ENCODE measurements at places on chromosomes 5 and 9.

DNA sequence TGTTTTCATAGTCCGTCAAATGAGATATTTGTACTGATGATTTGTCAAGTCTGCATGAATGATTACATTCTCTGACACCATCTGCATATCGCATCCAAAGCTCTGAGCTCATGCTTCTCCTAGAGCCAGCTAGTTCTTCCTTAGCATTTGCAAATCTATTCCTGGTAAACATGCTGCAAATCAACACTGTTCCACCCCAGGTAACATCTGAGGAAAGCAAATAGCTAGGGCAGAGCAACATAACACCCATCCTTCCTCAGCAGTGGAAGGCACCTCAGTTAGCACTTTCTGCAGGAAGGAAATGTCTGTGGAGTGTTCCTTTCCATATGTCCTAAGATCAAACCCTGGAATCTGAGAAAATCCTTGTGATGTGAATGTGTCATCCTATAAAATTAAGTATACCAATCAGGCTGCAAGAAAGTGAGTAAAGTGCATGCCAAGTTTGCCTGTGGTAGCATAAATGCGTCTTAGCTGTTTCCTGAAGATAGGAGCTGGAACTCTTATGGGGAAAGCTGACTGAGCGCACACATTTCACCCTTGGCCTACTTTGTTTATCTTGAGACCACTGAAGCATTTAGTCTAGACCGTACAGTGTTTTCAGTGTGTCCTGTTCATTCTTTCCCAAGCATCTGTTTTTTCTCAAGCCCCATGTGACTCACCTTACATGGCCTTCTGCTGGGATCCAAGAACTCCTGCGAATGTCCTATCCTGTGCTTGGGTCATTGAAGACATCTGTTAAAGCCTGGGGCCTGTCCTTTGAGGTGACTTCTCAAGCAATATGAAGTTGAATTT is 50.9 kb upstream of the STARD4 start:
- DNase-seq: no peak

GRCh38 chr9:33164138-33164809 is 2.9 kb downstream of the B4GALT1 start:
- peak; percentile 76 for DNase-seq

DNA sequence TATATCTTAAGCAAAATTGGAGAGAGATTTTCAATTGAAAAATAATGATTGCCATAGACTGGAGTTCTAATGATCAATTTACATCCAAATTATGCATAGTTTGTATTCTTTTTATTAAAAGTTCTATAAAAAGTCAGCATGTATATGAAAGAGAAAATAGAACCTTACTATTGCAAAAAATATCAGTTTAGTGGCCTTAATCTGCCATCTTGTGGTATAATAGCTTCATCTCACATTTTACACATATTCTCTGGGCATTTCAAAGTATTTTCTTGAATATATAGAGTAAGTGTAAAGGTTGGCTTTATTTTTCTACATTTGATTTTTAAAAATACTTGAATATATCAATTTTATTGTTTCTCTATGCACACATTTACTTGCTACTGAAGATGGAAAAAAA is 1858.6 kb upstream of the CDH9 start:
- DNase-seq: no peak

DNA sequence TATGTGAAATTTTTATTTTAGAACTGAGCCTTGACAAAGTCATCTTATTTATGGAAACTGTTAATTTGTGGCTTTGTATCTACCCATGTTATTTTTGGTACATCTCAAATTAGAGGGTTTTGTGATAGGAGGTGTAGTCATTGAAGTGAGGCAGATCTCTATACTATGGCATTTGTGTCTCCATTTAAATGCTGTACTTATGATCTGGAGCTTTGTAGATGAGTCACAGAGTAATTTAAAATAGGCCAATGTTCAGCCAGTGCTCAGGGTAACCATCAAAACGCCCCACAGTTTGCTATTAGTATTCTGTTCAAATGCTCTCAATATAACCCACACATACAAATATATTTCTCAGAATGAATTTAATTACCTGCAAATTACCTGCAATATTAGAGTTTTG is 351.5 kb upstream of the KLF9 start:
- DNase-seq: no peak

DNA sequence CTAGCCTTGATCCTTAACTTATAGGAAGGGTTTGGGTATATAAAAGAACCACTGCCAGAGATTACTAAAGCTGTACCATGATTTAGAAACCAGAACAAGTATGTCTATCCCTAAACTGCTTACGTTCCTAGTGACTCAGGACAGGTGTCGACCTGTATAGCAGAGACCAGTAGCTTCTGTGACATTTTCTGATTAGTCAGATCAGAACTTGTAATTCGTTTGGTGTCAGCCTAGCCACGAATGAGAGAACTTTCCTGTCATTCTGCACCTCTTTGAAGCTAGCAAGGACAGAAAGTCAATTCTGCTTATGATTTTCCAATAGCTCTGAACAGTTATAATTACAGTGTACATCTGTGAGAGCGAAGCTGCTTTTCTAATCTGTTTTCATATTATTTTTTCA is 39.5 kb downstream of the PRKACG start:
- peak; percentile 71 for DNase-seq

DNA sequence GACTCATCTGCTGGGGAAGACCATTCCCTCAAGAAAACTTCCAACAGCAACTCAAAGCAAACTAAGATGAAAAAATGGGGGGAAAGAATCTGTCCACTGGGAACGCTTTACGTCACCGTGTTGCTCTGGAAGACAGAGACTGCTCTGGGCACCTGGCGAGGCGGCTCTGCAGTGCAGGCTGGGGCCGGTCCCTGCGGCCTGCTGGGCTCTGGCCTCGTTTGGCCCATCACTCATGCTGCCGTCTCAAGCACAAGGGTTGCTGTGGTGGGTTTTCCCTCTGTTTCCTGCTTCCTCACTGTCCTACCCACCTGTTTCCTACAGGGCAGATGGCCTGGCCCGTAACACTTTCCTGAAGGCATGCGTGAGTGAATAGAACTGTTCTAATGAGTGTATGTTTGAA is 92.9 kb upstream of the OTULINL start:
- no peak for DNase-seq

DNA sequence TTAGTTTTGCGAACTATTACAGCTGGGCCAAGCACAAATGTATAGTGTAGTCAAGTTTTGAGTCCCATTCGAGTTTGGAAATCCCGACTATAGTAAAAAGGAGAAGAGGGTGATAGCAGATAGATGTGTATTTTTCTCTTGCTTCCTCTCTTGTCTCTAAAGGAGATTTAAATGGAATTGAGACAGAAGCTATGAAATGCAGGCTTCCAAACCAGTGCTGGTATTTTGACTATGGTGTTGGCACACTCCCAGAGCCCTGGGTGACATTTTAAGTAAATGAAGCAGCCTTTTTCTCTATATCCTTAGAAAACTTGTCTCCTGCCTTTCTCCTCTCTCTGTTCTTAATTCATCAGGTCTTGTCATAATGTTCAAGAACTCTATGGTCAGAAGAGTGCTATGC is 17.7 kb upstream of the AUH start:
- no peak for DNase-seq

DNA sequence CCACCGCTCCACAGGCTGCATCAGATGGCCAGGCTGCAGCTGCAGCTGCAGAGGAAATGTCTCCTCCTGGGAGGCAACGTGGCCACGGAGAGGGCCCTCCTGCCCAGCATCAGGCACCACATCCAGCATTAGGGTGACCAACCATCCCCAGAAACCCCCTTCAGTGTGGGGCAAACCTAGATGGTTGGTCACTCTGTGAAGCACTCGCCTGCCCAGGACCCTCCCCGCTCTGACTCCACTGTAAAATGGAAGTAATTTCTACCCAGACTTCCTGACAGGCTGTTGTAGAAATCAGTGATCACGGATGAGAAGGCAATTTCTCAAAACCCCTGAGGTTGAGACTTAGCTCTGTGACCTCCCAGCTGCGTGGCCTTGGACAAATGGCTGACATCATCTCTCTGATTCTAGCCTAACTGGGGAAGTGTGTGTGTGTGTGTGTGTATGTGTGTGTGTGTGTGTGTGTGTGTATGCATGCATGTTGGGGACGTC is 31.6 kb downstream of the B4GALT1 start:
- no peak for DNase-seq

DNA sequence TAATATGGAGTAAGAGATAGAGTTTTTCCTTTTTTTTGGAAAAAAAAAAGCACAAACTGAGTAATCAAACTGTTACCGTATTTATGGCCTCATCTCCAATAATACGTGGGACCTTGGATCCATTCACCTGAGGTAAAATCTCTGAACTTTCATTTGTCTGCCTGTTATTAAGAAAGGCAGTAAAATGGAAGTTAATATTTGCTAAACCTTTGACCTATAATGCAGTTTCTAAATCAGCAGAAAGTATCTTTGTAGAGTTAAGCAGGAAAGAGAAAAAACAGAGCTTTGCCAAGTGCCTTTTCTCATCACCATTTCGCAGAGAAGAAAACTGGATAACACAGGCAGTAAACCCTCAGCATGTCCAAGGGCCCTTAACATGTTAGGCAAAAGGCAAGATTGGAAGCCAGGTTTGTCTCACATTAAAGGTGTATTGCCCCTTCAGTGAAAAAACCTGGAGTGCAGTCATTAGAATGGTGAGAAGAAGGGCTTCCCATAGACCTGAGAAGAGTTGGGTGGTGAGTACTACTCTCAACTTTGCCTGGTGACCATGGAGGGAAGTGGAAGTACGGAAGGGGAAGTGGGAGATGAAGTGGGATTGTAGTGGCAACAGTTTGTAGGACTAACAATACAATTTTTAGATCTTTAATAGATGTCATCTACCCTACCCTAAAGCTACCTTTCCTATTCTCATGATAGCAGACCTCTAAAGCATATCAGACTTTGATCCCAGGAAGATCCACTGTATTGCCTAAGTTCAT is 65.4 kb upstream of the GRAMD2B start:
- DNase-seq: no peak
